ENCODE measurements at places on chromosomes 3 and 15. TPM values are rescaled to one million over a fixed set of nuclear protein-coding genes. Genes with fewer than 3 reads are reported as not detected.

The TRIP4 gene
- total RNA-seq: 22.3 TPM

GRCh38 chr15:35757765-35758164 lies 211.8 kb upstream of the DPH6 start:
- H3K27ac ChIP-seq: no peak overlapping the region
- no peaks in the 10 kb centered on the region for H3K36me3 ChIP-seq
- no peak overlapping the region for H3K4me3 ChIP-seq
- no peaks in the 10 kb centered on the region for H3K4me1 ChIP-seq

DNA sequence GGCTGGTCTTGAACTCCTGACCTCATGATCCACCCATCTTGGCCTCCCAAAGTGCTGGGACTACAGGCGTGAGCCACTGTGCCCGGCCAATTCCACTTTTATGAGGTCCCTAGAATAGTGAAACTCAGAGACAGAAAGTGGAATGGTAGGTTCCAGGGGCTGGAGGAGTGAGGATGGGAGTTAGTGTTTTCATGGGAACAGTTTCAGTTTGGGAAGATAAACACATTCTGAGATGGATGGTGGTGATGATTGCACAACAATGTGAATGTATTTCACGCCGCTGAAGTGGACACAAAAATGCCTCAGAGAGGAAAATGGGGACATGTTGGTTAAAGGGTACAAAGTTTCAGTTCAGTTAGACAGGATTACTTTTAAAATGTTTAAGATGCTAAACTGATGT lies 22.5 kb upstream of the HDAC11 start:
- H3K4me1 ChIP-seq: peaks cover 3% of the 10 kb centered on the region
- H3K27me3 ChIP-seq: peaks cover 2% of the 10 kb centered on the region
- no peak overlapping the region for H3K4me3 ChIP-seq
- H3K27ac ChIP-seq: no peak overlapping the region

DNA sequence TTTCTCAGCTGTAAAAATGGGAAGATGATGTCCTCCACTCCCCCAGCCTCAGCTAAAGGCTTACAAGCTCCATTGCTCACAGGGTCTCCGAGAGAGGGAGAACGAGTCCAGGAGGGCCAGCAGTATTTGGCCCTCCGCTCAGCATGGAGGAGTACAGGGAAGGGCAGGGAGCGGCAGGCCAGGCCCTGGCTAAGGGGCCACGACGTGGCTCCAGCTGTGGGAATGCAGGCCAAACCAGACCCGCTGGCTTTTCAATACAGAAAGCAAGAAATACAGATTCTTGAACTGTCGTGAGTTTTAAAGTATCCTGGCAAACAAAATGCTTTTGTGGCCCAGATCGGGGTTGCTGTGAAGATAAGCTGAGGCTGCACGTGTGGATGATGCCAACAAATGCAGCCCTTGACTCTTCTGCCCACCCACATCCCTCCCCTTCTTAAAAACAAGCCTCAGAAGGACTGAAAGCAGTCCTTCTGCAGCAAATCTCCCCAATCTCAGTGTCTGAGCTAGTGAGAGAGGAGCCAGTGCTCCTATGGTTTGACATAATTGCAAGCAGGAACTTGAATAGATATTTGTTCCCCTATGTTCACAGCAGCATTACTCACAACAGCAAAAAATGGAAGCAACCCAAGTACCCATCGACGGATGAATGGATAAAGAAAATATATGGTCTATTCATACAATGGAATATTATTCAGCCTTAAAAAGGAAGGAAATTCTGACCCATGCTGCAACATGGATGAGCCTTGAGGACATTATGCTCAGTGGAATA lies 18.5 kb upstream of the FBLN2 start:
- H3K27me3 ChIP-seq: peaks cover 20% of the 10 kb centered on the region
- H3K27ac ChIP-seq: no peak overlapping the region
- no peak overlapping the region for H3K4me3 ChIP-seq
- no peaks in the 10 kb centered on the region for H3K4me1 ChIP-seq
- H3K36me3 ChIP-seq: no peaks in the 10 kb centered on the region

All from activated CD8-positive, alpha-beta T cell treated with anti-CD3 and anti-CD28 coated beads, Interleukin-2, amount 10 ng/mL, durations not matched to agents 7 days and 5 days (primary cell).